Pulmonary artery endothelial cell (primary cell): ENCODE measurements at places on chromosomes 12 and 14. TPM values are rescaled to one million over a fixed set of nuclear protein-coding genes. Genes with fewer than 3 reads are reported as not detected.

Gene PMCH
- 0.32 and 0.66 TPM in 2 replicates for total RNA-seq

Gene NEUROD4
- total RNA-seq = not detected in 2 replicates

Gene SYT1
- total RNA-seq = 0.59 and 0.63 TPM in 2 replicates

Gene OASL
- 0.40 and 0.46 TPM in 2 replicates for total RNA-seq

Gene ITGA7
- total RNA-seq = 0.04 and 0.20 TPM in 2 replicates

Gene RITA1
- total RNA-seq = 22.3 and 26.1 TPM in 2 replicates

Gene TAS2R46
- 1.3 and 1.6 TPM in 2 replicates for total RNA-seq

Gene CPNE8
- total RNA-seq = 8.4 and 14.4 TPM in 2 replicates

Gene SSTR1
- total RNA-seq = 1.1 and 1.2 TPM in 2 replicates

Gene TPPP2
- not detected in 2 replicates for total RNA-seq

- DNase-seq = no peak
These were observed 916.3 kb upstream of the SEL1L start for GRCh38 chr14:82449926-82450468.

DNA sequence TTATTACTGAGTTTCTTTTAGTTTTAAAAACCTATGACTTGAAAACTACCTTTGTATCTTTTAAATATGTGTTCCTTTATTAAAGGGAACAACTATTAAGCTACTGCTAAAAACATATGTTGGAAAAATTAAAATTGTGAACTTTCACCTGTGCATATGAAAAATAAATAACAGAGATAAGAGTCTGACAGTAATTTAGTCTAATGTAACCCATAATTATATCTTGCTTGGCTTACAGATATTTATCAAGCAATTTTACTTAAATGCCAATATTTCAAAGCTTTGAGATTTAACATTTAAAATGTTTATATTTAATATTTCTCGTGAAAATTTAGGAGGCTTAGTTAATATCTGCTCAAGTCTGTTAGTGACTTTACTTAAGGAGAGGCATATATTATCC, 309.8 kb downstream of the CCER1 start:
- DNase-seq = no peak

DNA sequence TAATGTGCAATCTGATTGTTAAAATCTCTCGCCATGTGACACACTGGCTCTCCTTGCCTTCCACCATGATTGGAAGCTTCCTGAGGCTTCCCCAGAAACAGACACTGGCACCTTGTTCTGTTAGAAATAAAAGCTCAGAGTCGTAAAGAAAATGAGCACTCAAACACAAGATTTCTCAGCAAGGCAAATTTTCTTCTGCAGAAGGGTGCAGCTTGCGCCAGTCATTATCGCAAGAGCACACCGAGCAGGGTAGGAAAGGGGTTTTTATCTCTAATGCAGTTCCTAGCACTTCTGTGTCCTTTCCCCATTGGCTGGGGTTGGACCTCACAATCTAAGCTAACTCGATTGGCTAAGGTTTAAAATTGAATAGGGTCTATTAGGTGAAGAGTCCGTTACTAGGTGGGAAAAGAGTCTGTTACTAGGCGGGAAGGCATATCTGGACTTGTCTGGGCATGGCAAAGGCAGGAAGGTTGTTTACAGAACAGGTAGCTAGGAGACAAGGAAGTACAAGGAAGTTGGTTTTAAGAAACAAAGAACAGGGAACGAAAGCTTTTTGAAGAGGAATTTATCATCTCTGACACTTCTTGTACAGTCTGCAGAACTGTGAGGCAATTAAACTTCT, 62.6 kb upstream of the BICD1 start:
- DNase-seq = no peak

DNA sequence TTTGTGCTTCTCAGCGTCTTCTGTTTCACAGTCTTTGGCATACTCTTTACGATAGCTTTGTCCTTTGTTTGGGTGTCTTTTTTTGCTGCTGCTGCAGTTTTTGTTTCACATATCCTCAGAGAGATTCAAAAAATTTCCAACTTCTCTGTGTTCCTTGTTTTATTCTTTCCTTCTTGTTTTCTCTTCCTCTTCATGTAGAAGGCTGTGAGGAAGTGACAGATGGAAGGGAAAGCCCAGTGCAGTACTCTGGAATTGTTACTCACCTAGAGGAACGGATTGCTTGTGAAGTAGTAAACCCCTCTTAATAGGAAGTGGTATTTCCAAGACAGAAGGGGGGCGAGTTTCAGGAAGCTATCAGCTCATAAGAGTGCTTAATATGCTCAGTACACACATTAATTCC, 1.7 kb downstream of the CREBL2 start:
- DNase-seq = no peak

- DNase-seq = no peak
These were observed 7.3 kb upstream of the RCOR1 start for GRCh38 chr14:102584871-102585869.

- DNase-seq = no peak
These were observed 694 bp upstream of the DIABLO start for GRCh38 chr12:122226366-122227125.

DNA sequence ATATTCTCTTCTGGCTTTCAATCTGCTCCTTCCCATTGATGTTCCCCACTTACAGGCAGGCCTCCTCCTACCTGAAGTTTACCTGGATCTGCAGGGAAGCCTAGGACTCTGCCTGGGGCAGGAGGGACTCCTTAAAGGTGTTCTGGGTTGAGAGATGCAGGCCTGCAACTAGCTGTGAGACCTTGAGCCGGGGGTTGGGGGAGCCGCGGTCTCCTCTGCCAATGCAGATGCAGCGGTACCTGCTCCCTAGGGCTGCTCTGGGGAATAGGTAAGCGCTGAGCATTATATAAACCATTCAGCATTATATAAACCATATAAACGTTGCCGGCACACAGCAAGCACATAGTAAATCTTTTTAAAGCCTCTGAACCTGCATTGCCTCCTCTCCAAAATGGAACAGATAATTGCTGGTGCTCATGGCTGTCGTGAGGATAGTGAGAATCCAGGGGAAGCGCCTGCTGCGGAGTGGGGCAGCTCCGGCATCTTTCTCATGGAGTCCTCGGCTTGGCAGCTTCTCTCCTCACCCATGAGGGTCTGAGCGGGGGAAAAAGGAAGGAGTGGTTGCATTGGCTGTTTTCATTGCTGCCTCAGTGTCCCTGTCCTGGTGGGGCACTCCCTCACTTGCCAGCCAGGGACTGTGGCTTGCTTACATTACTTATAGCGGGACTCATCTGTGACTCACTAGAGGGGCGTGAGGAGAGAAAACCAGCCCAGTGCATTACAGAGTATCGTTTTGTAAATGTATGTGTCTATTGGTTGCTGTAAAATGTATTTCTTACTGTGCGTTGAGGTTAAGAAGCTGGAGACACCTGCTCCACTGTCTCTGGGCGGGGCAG, 12.5 kb upstream of the KRT80 start:
- DNase-seq = no peak

- DNase-seq = no peak
These were observed 7.3 kb upstream of the GALNT9 start for GRCh38 chr12:132336451-132337413.

DNA sequence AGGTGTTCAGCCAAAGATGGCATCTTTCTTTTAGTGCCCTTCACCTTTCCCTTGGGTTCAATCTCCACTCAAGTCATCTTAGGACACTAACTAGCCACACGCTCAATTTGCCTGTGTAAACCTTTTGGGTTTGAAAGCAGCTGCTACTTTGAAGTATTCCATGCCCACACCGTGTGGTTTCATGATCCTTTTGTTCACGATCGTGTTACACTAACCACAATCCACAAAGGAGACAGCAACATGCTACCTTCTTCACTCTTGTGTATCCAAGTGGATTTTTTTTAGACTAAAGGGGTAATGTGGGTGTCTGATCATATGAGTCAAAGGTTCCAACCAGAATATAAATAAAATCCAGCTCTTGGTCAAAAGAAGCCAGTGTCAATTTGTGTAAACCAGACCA, 122.7 kb upstream of the FAR2 start:
- DNase-seq = no peak

GRCh38 chr12:113683574-113683973, 211.9 kb upstream of the LHX5 start:
- DNase-seq = no peak

- peak; percentile 20 for DNase-seq
These were observed 196.6 kb downstream of the PCNX1 start for GRCh38 chr14:71103662-71104484.

- DNase-seq = no peak
These were observed 33.6 kb downstream of the CDKL1 start for GRCh38 chr14:50362764-50363713.

DNA sequence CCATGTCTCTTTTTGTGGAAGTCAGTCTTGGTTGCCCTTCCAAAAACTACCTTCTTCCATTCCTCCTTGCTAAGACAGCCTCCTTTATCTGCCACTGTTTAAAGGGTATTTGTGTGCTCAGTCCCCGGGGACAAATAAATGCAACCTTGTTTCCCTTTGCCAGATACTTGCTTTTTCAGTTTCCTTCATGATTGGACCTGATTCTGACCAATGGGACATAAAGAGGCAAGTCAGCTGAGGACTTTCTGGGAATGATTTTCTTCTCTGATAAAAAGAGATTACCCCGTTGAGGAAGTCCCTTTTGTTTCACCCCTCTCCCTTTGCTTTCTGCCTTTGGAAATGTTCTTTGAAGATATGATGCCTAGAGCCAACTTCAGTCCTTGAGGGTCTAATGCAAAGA, 7.4 kb upstream of the TUBA1B start:
- DNase-seq = no peak

- no peak for DNase-seq
These were observed 96.3 kb upstream of the CLMN start for GRCh38 chr14:95415993-95416392.

GRCh38 chr14:105019861-105020814, 745 bp downstream of the CDCA4 start:
- DNase-seq = no peak

- DNase-seq = peak; percentile 19
These were observed 31.4 kb upstream of the C12orf76 start for GRCh38 chr12:110079477-110080400.

GRCh38 chr12:3526776-3527175, 35.8 kb downstream of the PRMT8 start:
- no peak for DNase-seq

DNA sequence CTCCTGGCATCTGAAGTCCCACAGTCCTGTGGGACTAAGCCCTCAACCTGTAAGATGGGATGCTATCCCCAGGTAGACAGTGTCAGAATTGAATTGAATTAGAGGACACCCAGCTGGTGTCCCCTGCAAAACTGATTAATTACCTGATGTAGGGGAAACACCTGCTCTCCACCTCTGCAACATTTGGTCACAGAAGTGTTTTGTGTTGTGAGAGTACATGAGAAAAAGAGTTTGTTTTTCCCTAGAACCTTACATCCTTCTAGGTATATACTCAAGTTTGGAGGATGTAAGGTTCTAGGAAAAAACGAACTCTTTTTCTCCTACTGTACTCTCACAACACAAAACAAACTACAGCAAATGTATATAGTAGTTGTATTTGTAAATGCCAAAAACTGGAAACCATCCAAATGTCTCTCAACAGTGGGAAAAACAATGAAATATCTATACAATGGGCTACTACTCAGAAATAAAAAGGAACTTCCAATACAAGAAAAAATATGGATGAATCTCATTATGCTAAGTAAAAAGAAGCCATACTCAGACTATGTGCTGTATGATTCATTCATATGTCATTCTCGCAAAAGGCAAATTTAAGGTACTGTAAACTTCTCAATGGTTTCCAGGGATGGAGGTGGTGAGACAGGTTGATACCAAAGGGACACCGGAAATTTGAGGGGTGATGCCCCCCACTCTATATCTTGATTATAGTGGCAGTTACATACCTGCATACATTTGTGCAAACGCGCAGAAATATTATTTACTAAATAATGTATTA, 160.7 kb downstream of the MED13L start:
- DNase-seq = no peak

- DNase-seq = no peak
These were observed 9.3 kb downstream of the PPM1H start for GRCh38 chr12:62925680-62926079.

- DNase-seq = no peak
These were observed 1.0 kb upstream of the ADCY6 start for GRCh38 chr12:48789858-48790326.

GRCh38 chr14:58362798-58363412, 32.8 kb upstream of the TOMM20L start:
- no peak for DNase-seq

DNA sequence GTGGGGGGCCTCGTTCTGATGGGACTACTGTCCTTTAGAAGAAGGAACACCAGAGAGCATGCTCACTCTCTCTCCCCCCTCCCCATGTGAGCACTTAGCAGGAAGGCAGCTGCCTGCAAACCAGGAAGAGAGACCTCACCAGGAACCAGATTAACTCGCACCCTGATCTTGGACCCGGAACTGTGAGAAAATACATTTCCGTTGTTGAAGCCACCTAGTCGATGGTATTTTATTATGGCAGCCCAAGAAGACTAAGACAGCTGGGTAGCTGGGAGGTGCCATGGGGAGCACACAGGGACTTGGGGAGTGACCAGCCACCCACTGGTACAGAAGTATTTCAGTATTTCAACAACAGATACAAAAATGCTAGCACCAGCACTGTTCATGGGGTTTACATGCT, 59.0 kb downstream of the VCPKMT start:
- DNase-seq = no peak

DNA sequence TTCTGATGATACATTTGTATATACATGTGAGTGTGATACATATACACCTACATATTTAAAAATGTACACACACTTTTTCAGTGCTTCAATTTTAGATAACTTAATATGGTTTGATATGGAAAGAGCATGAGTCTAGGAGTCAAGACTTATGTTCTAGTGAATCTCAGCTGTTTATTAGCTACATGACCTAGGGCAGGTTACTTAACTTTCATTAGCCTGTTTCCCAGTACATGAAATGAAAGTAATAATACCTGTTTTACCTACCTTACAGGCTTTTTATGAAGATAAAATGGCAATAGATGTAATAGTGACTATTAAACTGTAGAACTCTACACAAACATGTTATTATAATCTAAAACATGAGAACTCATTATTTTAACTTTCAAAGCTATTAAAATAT, 39.5 kb downstream of the KIF21A start:
- DNase-seq = no peak

GRCh38 chr14:70049605-70050004, 139.1 kb downstream of the SLC8A3 start:
- no peak for DNase-seq

DNA sequence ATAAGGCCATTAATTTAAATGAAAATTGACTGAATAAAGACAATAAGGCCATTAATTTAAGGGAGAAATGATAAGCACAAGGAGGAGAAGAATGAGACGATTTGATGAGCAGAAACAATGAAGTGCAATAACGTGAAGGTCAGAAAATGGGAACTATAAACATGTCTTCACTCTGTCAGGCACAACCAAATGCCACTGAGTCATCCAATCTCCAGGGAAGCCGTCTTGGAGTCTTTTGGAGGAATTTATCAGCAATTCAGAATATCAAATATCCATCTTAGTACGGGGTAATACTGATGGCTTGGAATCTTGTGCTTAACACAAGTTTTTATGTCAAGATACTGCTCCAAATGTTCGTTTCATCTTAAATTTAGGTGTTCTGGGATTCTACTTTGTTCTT, 159.9 kb downstream of the CAPZA3 start:
- DNase-seq = no peak
